ENCODE measurements at places on chromosomes 2 and 18. TPM values are rescaled to one million over a fixed set of nuclear protein-coding genes. Genes with fewer than 3 reads are reported as not detected.

The PKP4 gene
- total RNA-seq: 32.2 TPM

The ST8SIA5 gene
- total RNA-seq: not detected

The INHA gene
- total RNA-seq: not detected

The ZCCHC2 gene
- 36.4 TPM for total RNA-seq

The TUBB8B gene
- total RNA-seq: not detected

The TTN gene
- total RNA-seq: 0.83 TPM

The VWA3B gene
- not detected for total RNA-seq

The TMEM185B gene
- 32.3 TPM for total RNA-seq

DNA sequence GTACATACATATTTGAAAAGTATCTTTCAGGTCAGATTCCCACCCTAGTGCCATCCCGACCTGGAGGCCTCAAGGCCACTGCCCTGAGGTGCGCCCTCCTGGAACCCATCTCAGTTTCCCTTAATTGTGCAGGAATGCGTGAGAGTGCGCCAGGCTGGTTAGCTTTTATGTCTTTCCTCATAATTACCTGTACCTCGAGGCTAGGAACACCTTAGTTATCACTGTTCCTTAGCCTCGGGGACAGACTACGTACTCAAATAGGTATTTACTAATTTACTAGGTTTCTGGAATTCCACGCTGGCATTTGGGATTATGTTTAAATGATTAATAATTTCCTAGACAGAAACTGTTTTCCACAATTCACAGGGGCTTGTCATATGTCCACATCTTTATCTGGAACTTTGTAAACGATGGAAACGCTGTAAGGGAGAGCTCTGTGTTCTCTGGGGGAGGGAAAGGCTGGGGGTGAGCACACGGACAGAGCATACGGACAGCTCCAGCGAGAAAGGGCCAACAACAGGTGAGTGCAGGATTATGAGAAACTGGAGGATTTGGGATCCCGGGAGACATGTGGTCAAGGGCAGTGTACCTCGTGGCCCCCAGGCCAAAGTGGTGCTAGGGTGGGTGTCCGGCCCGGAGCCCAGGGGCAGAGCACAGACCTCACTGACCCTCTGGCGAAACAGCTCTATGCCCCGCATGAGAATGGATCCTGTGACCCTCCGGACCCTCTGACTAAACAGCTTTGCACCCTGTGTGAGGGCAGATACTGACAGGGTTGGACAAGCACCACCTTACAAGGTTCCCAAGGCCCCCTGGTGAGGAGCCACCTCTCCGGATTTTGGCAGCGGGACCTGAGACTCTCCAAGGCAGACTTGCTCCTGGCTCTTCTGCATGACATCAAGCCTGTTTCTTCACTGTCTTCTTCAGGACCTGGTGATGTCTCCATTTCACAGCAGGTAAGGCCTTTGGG is 102.0 kb upstream of the PXDN start:
- DNase-seq: no peak

GRCh38 chr2:44766220-44766619 is 175.3 kb upstream of the SIX3 start:
- DNase-seq: no peak

GRCh38 chr2:85751627-85752026 is 2.2 kb upstream of the ATOH8 start:
- DNase-seq: no peak

DNA sequence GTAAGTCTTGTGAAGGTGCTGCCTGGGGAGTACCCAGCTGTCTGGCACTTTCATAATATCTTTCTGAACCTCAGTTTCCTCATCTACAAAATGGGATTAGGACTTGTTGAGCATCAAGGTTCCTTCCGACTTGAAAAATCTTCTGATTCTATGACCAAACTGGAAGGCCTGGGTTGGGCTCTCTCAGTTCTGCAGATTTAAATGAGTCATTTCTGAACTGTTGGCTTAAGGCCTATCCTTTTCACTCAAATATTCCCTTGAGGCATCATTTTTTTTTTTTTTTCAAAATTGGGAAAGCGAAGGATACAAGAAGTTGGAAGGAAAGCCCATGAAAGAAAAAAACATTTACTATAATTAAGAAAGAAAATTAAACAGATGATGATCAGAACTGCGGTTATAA is 40.8 kb upstream of the CYP1B1 start:
- DNase-seq: no peak

DNA sequence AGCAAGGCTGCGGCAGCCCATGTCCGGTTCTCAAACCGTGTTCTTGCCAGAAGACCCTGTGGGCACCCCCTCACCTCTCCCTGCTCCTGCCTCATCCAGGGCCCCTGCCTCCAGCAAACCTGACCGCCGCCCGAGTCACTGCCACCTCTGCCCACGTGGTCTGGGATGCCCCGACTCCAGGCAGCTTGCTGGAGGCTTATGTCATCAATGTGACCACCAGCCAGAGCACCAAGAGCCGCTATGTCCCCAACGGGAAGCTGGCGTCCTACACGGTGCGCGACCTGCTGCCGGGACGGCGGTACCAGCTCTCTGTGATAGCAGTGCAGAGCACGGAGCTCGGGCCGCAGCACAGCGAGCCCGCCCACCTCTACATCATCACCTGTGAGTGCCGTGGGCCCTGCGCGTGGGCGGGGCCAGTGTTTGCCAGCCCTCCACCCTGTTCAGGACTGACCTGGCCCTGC is 32.2 kb downstream of the MTERF4 start:
- no peak for DNase-seq

DNA sequence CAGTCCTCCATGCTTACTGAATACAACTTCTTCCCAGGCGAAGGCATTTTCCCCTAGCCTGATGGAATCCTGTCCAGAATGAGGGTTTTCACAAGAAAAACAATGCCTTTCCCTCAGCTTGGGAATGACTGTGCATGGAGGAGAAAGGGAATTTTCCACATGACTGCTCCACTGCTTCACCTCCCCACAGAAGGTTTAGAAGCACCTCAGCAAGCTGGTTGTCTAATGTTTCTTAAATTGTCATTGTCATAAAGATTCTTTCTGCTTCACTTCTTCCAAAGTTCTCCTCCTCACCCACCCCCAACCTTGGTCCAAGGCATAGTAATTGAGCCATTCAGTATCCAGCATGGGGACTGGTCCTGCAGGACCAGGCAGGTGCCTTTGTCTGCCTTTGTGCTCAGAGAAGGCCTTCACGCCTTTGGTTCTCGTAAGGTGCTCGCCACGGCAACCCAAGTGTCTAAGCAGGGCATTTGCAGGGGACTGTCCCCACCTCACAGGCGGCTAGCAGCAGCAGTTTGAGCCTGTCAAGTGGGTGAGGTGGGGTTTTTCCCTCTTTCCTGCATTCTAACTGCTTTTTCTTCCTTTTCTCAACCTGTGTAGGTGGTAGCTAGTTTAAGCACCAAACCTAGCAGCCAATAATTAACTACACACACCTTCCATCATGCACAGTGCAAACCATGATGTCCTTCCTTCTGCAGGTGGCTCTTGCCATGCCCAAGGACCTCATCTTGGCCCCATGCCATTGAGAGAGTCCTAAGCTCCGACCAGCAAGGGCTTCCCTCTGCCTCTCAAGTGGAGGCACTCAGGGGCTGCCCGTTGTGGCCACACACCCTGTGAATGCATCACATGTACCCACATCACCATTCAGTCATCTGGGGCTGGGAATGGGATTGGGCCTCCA is 65.7 kb upstream of the BCL2L11 start:
- DNase-seq: no peak

DNA sequence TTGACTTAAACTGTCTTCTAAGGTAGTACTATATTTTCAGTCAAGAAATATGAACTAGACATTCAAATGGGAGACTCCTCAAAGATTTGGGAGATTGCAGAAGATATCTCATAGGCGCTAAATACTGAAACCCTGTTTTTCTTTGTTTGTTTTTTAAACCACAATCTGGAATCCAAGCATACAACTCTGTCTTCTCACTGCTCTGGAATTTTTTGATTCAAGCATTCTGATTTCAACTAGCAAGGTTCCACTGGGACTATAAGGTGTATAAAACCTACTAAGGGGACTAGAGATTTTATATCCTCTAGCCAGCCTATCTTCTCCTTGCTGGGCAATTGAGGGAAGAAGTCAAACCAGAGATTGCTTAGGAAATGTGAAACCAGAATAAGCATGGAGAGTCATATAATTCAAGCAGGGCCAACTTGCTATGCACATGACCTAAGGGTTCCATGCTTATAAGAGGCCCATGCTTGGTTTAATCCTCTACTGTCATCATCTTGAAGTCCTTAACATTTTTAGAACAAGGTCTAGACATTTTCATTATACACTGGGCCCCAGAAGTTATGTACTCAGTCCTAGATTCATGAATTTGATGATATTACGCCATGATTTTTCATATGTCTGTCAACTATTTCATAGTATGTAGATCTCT is 405.5 kb downstream of the PARD3B start:
- DNase-seq: no peak

- no peak for DNase-seq
Measured at GRCh38 chr2:200662727-200663126, 76.9 kb downstream of the AOX1 start.

DNA sequence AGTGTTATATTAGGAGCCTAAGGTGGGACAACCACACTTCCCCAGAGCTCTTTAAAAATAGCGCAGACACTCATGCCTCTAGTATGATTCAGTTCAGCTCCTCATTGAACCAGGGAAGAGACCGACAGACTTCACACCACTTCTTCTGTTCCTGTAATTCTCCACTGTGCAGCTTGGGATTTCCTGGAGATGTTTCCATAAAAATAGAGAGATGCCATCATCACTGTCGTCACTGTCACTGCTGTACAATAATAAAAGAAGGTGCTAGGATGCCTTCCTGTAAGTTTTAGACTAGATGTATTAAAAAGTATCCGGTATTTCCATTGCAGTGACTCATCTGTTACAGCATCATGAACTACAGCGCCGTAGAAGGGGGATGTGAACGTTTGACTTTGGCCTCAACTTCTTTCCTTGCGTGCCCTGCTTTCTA is 110.9 kb downstream of the FAM210A start:
- no peak for DNase-seq

DNA sequence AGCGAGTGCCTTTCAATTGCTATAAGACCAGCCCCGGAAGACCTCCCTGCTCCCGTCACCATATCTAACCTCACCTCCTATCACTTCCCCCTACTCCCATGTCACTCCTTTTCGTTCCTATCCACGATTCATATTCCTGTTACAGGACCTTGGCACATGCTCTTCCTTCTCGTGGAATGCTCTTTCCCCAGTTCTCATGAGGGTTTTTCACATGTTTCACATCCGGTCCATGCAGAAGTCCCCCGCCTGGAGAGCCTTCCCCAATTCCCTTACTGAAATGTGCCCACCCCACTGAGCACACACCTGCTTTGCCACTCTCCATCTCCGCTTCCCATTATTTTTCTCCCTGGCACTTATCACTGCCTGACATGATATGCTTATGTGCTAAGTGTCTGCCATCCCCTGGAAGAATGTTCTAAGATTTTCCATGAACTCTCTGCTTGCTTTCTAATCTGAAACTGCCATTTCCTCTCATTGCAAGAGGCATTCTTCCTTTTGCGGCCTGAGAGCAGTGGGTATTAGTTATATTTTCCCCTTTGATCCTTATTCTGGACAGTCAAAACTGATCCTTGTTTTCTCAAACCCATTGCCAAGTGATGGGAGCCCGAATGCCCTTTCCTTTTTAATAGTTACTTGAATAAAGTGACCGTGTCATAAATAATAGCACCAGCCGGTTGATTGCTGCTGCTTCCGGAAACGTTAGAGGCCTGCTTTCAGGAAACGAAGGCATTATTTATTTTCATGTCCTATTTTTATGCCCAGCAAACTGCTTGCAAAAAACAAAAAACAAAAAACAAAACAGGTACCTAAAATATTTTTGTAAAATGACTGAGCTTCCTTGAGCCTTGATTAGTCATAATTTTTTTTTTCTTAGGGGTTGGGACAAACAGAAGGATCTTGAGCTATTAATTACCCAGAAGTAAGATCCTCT is 127.9 kb downstream of the ZNF532 start:
- no peak for DNase-seq

GRCh38 chr2:31347319-31347718 is 67.2 kb downstream of the XDH start:
- no peak for DNase-seq

DNA sequence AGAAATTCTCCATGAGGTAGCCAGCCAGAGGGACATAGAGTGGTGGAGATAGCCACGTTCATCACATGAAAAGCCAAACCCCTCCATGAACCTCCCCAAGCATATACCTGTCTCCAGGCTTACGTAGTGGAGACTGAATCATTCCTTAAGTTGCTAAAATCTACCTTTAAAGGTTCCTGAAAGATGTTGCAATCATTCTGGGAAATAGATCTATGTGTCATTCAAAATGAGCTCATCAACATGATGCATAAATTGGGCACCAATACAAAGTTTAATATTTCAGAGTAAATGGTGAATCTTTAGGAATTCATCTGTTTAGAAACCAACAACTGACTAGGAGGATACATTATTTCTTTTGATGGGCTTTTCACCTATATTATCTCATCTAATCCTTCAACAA is 362.6 kb upstream of the ID2 start:
- DNase-seq: no peak

GRCh38 chr18:58997811-58998337 is 133.2 kb downstream of the ZNF532 start:
- DNase-seq: no peak

DNA sequence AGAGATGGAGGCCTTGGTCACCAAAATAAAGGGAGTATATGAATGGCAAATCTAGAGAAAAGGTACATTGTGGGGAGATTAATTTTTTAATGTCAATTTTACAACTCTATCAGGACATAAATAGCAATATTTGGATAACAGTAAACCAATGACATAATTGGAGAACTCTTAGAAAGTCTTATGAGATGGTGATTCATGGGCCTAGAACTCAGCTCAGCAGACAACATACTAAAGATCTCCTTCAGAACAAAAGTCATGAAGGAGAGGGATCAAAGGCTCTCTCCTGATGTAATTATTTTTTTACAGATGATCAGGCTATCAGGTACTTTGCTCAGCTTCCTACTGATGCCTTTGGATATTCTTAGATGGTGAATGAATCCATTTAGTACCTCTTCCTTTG is 90.0 kb downstream of the CRACDL start:
- DNase-seq: no peak

- no peak for DNase-seq
Measured at GRCh38 chr2:47599171-47599570, 183.8 kb upstream of the MSH6 start.

DNA sequence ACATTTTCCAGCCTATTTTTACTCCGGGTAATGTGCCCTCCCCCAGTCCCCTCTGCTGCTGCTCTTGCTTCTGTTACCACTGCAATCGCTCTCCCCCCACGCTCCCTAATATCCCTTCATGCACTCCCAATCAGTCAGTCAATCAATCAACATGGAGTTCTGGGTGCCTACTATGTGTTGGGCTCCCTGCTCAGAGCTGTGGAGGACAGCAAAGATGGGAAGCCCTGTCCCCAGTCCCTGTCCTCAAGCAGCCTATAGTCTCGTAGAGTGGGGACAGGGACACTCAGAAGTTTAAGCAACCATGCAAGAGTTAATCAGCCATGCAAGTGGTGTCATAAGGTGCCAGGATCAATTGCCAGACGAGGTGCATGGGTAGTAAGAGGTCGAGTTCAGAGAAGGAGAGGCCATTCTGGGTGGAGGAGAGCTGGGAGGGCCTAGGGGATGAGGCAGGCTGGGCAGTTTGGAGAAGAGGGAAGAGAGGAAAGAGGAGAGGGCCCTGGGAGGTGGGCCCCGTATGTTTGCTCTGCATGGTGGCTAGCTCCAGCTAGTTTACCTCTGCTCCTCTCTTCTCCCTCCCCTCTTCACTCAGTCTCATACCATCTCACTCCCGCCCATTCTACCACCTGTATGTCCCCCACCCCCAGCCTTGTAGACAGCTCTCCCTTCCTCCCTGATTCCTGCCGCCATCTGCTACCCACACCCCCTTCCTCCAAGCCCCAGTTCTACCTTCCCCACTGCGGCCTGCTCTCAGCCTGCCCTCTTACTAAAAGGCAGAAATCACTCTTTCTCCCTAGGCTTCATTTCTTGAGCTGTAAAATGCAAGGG is 3.9 kb downstream of the ASIC4 start:
- no peak for DNase-seq

- DNase-seq: no peak
Measured at GRCh38 chr2:86337244-86337835, at the start of gene REEP1. REEP1 (minus strand) TSS chr2:86337626; CDS start chr2:86337510, 116 bp downstream.

All from CD8-positive, alpha-beta memory T cell (primary cell).